Endothelial cell of umbilical vein (primary cell): ENCODE measurements at places on chromosomes 11 and 22.

- no peak for DNase-seq
Measured at GRCh38 chr11:10150800-10151199, 143.2 kb downstream of the SBF2 start.

GRCh38 chr11:125763483-125763882, 15.1 kb downstream of the PATE2 start:
- peak; percentile 15 for DNase-seq

DNA sequence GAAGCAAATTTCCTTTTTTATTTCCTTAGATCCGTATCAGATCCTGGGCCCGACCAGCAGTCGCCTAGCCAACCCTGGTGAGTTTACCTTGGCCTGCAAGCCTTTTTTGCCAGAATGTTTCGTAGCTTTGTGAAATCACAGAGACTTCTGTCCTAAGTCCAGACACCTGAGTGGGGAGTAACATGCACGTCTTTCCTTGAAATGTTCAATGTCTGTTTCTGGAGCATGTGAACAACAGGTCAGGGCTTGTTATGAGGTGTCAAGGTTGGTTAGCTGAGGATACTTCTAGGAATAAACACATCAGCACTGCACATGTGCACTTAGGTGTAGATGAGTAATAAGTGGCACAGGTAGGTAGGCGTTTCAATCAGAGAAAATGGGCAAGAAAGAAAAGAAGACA, 58.0 kb downstream of the KCNJ1 start:
- DNase-seq = no peak

DNA sequence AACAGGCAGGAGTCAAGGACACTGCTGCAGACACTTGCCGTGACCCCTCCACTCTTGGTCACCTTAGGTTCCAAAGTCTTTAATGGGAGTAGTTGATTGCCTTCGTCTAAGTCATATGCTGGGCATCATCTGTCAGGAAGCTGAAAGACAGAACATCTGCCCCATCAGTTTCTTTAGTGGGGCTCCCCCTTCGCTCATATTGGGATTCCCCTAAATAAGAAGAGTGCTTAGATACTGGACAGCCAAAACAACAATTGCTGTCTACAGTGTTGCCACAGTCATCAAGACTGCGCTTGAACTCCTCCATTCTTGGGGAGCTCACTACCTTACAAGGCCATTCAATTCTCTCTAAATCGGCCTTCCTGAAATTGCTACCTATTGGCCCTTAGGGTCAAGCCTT, 58.5 kb downstream of the UBASH3B start:
- DNase-seq = no peak

- DNase-seq = no peak
Measured at GRCh38 chr11:5910540-5910939, 17.5 kb downstream of the OR52E5 start.

GRCh38 chr11:75040167-75040770, 51.5 kb downstream of the NEU3 start:
- DNase-seq = no peak

DNA sequence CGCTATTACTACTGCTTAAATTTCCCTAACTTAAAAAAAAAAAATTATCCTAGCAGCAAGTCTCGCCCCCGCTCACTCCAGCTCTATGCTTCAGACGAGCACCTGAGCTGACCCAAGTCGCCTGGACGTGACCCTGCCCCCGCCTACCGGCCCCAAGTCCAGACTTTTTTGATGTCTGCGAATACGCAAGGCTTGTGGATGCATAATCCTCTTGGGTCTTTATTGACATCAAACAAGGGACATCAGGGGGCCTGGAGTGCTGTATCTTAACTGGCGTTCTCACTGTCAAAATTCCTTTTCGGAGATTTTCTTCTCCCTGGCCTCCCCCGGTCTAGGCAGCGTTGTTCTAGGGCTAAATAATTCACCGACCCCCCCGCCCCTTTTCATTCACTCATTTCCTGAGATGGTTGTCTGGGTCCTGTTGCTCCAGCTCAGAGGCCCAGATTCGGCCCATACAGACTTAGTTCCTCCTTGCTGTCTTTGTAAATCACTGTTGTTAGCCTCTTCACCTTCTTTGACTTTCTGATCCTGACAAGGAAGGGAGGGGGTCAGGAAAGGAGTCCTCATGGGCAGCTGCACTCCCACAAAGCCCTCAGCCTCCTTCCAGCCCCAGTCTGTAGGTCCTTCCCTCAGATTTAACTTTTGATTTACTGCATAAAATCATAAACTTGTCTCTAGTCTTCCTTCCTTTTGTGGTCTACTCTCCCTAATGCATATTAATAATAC, 601 bp upstream of the LRP4 start:
- DNase-seq = no peak

DNA sequence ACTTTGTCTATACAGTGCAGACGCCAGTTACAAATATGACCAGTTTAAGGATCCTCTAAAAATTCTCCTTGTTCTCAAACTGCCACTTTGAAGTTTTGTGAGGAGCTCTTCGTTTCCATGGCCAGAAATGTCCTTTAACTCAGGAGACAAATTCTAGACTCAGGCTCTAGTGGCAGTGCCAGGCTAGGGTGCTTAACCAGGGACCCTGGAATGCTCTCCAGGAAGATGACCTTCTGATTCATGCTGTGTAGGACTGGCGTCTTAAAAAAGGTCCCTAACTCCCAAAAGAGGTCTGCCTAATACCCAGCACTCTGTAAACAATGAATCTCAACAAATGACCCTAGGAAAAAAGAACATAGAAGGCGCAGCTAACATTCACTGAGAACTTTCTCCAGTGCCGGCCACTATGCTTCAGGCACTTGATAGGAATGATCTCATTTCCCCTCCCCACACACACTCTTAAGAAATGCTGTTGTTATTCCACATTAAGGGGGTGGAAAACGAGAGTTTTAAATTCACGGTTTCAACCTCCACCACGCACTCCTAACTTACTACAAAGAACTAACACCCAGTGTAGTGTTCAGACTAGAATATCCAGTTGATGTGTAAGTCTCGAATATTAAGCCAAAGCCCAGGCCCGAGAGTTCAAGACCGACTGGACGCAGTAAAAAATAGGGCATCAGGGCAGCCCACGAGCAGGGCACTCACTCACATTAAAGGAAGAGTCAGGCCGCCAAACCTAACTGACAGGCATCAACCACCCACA, 747 bp downstream of the NXF1 start:
- peak; percentile 76 for DNase-seq

- DNase-seq = no peak
Measured at GRCh38 chr22:39301926-39302325, 17.5 kb downstream of the RPL3 start.

GRCh38 chr22:46171940-46172339, 21.6 kb downstream of the PPARA start:
- no peak for DNase-seq

DNA sequence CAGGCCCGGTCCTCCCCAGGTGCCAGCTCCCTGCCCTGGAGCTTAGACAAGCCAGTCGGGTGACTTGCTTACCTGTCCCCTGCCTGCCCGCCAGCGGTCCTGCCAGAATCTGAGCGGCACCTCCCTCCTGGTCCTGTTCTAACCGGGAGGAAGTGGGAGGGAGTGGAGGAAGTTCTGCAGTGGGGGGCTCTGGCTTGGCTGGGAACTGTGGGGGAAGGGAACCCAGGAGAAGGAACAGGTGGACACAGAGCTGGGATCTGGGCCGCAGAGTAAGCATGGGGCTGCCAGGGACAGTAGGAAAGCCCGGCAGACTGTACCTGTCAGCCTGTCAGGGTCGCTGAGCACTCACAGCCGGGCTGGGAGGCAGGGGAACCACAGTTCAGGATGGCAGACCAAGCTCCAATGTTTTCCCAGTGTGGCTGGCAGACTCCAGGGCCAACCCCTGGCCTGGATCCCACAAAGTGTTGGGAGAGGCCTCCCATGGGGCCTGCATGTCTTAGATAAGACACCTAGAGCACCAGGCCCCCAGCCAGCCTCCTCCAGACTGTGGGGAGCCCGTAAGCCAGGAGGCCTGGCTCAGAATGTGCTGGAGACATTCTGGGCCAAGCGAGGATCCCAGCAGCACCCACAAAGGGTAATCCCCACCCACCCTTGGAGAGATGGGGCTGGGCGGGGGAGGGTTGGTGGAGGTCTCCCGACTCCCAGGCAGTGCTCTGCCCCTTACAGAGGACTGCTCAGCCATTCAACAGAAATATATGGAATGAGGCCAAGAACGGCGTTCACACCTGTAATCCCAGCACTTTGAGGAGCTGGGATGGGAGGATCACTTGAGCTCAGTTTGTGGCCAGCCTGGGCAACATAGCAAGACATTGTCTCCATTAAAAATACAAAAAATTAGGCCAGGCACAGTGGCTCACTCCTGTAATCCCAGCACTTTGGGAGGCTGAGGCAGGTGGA, 2.3 kb downstream of the CYB5R3 start:
- DNase-seq = peak; percentile 42

DNA sequence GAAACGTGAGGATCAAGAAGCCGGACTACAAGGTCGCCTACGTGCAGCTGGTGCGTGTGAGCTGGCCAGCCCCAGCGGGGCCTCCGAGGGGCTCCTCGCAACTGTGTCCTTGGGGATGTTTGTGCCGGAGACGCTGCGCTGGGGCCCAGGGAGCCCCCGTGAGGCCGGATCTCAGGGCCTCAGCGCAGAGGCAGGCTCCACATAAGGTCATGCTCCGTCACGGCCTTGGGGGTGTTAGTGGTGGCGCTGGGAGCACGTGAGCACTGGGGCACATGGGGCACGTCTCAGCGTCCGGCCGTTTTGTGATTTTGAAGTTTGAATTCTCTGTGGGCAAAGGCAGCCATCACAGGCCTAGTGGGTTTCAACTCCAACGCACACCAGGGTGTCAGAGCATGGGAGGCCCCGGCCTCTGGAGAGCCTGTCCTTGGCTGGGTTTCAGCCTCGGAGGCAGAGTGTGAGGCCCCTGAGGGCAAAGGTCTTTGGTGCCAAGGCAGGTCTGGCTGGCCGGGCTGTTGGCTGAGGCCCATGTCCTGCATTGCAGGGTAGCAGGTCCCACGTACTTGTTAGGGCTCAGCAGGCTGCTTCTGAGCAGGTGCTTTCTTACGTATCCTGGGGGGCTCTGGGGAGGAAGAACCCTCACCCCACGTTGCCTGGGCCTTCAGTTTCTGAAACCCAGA, 5.8 kb downstream of the MRPL23 start:
- no peak for DNase-seq

GRCh38 chr22:29299136-29299900, 7.1 kb upstream of the GAS2L1 start:
- DNase-seq = no peak

DNA sequence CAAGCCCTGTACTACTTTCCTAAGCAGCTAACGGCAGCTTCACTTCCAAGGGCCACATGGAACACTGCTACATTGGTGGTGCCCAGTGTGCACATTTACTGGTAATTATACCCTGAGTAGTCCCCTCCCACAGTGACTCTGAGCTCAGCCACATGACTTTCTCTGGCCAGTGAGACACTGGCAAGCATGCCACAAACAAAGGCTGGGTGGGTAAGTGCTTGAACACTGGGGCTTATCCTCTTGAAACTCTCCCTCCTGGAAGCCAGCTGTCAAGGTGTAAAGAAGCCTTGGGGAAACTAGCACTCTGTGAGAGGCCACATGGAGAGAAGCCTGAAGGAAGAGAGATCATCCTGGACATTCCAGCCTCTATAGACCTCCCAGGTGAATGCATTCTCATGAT, 54.4 kb upstream of the DRD2 start:
- no peak for DNase-seq

DNA sequence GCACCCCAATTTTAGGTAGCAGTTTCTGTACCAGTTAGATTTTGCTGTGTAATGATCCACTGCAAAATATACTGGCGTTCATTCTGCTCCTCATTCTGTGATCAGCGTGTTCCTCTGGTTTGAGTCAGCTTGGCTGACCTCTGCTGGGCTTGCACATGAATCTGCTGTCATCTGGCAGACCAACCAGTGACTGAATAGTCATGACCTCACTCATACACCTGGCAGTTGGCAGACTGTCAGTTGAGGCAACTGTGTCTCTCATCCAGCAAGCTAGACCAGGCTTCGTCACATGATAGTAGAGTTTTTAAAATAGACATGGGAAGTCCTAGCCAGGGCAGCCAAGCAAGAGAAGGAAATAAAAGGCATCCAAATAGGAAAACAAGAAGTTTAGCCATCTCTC, 316.3 kb upstream of the LARGE1 start:
- no peak for DNase-seq

DNA sequence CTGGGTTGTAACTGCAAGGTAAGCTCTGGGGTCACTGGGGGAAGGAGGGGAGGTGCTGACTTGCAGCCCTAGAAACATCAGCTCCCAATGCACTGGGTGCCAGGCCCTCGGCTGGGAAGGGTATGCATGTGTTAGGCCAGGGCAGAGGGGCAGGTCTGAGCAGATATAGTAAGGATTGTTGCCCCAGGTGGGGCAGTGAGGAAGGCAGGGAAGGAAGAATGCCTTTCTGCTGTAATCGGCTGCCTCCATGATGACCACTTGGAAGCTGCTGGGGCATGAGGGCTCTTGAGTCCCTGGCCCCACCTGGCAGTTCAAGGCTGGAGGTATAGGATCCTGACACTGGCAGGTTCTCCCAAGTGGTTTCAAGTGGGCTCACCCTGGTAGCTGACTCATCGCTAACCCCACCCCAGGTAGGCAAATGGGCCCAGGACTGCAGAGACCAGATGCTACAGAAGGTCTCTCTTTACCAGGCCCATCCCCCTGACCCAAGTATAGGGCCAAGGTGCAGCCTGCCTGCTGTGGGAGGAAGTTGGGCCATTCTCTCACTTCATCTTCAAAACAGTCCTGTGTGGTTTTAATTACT, 56.7 kb downstream of the TIMP3 start:
- DNase-seq = no peak

DNA sequence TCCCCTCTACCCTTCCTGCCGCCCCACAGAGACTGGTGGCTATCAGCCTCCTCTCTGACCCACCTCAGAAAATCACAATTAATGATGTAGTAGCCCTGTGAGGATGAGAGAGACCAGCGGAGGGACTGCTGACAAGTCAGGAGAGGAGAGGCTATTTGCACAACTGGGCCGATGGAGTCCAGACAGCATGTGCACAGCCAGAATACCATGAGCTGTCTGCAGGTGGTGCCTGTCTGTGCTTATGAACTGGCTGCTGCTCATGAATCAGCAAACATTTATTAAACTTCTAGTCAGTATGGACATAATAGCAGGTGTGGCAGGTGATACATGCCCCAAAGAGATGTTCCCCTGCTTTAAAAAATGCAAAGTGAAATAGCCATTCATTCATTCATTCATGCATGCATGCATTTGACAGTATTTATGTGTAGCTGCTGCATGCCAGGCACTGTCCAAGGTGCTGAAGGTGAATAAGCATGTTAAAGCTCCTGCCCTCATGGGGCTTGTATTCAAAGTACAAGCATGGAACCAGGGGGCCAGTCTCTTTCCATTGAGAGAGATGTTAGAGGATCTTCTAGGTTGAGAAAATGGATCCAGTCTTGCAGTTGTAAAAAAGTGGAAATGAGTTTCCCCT, 141.3 kb downstream of the GRIK4 start:
- no peak for DNase-seq
